ENCODE measurements at places on chromosomes 3 and 15.

DNA sequence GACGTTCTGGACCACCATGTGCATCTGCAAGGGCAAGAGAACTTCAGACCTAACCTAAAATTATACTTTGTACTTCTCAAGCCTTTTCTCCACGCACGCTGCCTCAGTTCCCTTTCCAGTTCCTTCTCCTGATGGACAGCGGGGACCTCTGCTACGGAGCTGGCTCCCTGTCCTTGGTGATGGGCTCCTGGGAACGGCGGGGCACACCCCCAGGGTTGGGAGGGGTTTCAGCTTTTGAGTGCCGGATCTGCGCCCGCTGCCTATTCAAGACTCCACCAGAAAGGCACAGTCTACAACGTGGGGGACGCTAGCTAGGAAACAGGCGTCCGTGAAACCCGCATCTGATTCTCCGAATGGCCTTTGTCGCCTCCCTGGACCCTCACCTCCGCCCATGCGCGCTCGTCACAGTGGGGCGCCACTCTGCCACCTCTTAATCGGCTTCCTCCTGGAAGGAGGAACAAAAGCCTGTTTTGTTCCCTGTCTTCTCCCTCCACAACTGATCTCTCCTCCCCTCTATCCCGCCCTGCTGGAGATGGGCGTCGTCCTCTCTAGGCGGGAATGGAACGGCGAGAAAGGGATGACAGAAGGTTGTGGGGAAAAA, 2.2 kb downstream of the GPR149 start:
- no peak for DNase-seq

DNA sequence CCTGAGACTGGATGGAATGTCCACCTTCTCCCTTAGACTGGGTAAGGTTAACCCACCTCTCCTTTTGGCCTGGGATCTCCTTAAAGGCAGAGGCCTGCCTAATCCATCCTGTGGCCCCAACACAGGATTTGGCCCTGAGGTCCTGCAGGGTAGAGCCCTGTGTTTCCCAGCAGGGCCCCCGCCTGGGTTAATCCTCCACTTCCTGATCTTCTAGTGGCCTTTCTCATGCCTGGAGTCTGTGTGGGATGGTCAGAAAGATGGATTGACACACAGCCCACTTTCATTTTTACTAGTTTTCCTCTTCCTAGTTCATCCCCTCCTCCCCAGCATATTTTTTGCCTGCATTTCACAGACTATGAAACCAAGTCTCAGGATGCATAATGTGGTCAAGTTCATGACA, 48.9 kb upstream of the SLC6A6 start:
- DNase-seq = no peak

DNA sequence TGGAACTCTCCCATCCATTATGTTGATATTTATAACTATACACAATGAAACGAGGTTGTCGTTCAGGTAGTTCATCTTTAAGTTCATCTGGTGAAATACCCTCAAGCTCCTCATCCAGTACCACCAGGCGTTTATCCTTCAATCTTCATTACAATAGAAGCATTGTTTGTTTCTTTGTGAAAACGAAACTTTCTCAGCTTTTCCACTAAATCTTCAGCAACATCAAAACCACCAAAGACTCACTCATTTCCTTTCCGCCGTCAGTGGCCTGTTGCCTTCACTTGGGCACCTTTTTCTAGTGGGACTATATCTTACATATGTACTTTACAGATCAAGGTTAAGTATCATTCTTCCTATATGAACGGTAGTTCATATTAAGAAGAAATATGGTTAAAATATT, 44.1 kb upstream of the TFG start:
- peak; percentile 18 for DNase-seq

GRCh38 chr15:77035999-77036471, 34.9 kb downstream of the TSPAN3 start:
- no peak for DNase-seq

- DNase-seq = no peak
Observed at GRCh38 chr15:67732671-67733374, 92.5 kb upstream of the SKOR1 start.

DNA sequence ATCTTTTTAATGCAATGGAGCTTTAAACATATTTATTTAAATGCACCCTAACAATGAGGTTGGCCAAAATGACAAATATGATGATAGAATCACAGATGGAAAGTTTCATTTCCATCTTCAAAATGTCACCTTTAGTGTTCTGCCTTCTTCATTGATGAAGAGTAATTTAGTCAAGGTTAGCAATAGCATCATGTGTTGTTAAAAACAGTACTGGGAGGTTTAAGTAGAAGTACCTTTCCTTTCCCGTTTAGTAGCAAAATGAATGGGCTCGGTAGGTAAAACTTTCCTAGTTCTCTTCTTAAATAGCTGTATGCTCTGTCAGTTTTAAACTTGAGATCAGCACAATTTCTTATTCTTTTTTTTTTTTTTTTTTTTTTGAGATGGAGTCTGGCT, 35.1 kb downstream of the EIF2AK4 start:
- no peak for DNase-seq

DNA sequence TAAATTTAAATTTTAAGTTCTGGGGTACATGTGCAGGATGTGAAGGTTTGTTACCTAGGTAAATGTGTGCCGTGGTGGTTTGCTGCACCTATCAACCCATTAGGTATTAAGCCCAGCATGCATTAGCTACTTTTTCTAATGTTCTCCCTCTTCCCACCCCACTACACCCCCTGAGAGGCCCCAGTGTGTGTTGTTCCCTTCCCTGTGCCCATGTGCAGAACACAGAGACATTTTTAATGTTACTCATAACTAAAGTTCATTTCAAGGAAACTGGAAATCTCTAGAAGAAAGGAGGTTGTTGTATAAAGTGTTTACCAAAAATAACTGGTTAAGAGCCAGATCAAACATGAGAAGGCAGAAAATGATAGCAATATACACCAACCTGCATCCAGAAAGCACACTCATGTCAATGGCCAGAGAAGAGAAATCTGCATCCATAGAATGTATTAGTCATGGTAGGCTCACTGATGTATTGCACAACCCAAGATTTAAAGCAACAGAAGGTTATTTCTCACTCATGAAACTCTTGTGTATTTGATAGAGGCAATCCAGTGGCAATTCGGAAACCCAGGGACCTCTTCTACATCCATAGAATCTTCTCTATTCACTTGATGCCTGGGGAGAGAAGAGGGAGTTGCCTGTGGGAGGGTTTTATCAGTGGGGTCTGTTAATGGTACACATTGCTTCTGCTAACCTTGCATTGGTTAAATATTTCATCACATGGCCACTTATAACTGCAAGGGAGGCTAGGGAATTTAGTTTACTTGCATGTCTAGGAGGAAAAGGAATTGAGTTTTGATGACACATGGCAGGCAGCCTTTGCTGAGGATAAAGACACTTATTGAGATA, 321.9 kb upstream of the RASGRP1 start:
- DNase-seq = no peak

DNA sequence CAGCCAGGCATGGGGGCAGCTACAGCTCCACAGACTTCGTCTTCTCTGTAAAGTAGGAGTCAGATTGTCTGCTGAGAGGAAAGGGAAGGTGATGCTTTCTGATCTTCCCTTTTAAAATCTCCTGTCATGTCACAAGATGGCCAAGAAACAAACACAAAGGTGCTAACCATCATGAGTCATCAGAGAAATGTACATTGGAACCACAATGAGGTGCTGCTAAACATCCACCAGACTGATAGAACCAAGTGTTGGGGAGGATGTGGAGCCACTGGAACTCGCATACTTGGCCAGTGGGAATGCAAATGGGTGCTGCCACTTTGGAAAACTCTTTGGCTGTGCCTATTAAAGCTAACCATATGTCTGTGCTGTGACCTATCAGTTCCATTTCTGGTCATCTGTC, 268.8 kb downstream of the SLCO3A1 start:
- DNase-seq = no peak

DNA sequence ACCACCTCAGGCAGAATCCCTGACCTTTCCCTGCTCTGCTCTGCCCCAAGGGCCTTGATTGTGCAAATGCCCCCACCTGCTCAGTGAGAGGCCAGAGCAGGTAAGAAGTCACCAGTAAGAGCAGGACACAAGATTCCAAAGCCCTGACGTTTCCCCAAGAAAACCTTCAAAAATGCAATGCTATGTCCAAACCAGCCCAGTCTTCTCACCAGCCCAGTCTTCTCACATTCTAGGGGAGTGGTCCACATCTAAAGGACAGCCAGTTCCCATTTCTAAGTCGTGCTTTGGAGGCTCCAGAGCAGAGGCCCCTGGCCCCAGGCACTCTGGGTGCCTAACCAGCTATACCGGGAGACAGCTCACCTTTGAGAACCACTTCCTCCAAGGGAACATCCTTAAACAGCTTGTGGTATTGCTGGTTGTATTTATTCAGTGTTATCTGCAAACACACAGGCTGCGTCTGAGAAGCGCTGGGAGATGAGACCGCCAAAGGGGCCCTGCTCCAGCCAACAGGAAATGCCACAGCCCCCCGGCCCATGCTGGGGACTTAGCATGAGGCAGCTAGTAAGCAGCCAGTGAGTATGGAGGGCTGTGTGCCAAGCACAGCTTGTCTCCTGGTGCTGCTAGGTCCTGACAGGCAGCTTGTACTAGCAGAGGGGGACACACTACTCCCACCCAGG, 29.3 kb downstream of the GRAMD2A start:
- DNase-seq = no peak

DNA sequence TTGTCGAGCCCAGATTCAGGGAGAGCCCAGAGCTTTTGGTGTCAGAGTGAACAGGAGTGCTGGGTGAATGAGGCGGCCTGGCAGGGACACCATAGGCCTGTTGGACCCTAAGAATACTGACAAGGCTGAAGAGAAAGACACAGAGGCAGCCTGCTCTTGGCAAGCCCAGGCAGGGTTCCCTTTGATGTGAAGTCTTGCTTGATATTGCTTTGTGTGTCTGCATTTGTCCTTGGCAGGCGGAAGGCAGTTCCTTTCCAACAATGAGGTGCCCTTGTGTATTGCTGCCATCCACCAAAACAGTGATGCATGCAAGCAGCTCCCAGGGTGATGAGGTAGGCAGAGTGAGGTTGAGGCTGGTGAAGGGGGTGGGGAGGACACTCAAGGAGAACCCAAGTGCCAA, 152.7 kb upstream of the TSC22D2 start:
- no peak for DNase-seq

DNA sequence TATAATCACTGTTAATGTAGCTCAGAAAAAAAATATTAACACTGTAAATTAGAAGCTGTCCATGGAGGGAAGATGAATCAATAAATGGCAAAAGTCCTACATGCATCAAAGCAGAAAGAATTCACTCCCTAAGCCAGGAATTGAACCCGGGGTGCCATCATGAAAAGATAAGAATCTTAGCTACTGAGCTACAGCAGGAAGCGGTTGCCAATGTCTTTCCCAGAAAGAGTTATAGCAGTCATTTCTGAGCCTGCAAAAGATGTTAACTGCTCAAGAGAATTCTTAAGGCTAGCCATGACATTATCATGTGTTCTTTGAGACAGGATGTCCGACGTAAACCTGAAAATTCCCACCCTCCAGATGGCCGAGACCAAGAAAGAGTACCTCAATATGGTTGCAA, 47.4 kb upstream of the MKRN3 start:
- no peak for DNase-seq

DNA sequence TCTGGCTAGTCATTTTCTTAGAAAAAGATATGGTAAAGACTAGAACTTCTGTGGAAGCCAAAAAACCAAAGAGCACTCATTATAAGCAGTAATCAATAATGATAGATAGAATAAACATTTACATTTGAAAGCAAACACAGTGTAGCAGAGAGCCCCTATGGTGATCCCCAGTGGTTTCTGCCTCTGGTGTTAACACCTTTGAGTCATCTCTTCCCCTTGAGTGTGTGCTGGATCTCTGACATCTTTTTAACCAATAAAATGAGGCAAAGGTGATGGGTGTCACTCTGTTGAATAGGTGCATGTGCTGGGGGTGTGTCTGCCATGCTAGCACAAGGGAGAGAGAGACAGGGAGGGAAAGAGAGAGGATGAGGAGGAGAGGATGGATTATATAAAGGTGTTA, 121.6 kb downstream of the TFG start:
- no peak for DNase-seq

- DNase-seq = no peak
Observed at GRCh38 chr3:64224826-64225610, at the start of gene PRICKLE2. PRICKLE2 (minus strand) TSS chr3:64225466; CDS start chr3:64198927, 26,539 bp downstream.

GRCh38 chr3:127144631-127145030, 48.3 kb upstream of the PRR23E start:
- DNase-seq = no peak

DNA sequence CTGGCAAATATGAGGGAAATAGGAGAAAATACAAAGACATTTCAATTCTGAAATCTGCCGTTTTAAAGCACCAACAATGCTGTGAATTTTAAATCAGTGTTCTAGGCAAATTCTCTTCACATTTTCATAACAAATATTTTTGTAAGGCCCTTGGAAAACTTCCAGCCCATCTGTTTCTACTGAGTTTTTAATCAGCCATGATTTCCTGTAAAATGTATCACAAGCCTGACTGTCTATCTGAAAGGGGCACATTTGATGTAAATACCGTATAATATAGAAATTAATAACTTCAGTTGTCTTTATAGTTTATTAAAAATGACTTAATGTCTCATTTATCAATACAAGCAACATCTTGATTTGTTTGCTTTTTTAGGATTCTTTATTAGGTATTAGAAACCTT, 454.7 kb downstream of the PYDC2 start:
- no peak for DNase-seq

- no peak for DNase-seq
Observed at GRCh38 chr15:94411285-94411684, 179.9 kb downstream of the MCTP2 start.

DNA sequence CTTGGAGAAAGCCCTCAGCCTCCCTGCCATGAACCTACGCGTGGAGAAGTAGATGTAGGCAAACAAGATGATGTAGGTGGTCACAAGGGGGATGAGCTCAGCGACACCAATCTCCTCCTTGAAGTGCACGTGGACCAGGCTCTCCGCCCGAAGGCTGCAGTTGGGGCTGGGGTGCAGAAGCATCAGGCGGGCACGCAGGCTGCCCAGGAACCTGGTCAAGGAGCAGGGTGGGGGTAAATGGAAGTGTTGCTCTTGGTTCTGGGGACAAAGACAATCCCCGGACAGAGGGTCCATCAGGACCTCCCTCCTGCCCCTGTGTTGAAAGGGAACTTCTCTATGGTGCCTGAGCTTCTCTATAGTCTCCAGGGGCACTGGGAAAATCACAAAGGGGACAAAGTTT, 45.1 kb downstream of the PTPN23 start:
- DNase-seq = no peak

DNA sequence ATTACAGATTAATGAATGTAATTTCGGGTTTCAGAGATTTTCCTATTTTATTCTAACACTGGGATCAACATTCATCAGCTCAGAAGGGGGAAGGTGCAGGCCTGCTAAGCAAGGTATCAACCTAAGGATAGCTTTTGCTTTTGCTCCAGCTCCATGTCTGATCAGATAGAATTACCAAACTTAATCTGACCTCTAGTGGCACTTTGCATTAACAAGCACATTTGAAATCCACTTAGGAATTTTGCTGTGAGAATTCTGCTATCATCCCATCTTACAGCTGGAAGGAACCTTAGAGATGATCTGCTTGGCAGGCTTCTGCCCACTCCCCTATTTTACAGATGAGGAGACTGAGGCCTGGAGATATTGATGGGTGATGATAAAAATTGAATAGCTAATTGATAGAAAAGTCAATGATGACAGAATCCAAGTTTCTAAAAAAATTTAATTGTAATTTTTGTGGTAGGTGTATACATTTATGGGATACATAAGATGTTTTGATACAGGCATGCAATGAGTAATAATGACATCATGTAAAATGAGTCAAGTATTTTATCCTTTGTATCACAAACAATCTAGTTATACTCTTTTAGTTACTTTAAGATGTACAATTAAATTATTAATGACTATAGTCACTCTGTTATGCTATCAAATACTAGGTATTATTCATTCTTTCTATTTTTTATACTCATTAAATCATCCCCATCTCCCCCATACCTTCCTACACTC, 209.2 kb upstream of the ZPLD1 start:
- DNase-seq = no peak
